ENCODE measurements at places on chromosomes 16 and 17. TPM values are rescaled to one million over a fixed set of nuclear protein-coding genes. Genes with fewer than 3 reads are reported as not detected.

DNA sequence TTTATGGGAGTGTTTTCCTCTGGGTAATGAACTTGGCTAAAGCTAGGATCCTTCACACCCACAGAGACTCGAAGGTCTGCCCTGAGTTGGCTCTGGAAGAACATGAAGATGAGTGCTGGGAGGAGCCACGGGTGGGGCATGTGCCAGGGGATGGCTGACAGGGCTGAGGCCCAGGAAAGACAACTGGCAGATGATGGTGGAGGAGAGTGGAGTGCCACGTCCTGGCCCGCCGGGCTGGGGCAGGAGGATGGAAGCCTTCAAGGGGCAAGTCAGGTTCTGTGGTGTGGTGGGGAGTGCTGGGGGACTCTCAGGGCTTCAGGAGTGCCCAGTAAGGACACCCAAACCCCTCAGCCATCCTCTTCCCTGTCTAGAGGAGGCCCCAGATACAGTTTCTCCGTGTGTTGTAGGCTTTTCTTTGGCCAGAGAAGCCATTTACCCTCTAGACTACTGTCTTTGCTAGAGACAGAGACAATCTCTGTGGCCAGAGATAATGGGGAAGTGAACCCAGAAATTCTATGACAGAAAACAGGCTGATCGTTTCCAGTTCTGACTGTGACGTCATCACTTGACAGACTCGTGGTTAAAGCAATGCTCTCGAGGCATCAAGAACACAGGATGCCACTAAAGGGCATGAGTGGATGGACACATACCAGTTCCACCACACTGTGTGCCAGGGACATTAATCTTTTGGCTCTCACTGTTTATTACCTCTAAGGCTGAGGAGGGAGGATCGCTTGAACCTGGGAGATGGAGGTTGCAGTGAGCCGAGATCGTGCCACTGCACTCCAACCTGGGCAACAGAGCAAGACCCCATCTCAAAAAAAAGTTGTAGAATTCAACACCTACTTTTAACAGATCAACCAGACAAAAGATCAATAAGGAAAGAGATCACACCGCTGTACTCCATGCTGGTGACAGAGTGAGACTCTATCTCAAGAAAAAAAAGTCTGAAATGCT, 18.6 kb upstream of the SLC5A10 start:
- no peak for DNase-seq

DNA sequence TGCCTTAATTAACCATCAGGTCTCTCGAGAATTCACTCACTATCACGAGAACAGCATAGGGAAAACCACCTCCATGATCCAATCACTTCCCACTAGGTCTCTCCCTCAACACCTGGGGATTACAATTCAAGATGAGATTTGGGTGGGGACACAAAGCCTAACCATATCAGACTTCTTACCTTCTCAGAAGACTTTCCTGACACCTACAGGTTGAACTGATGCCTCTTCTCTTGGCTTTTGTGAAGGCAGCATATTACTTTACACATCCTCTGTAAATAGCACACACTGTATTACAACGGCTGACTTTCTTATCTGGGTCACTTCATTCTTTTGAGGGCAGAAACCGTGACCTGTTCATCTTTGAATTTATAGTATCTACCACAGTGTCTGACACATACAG, 23.6 kb downstream of the BMERB1 start:
- no peak for DNase-seq

TPSG1 gene
- polyA plus RNA-seq: not detected

CCL17 gene
- not detected for polyA plus RNA-seq

Measured in BJ (cell line).